ENCODE measurements at places on chromosomes 6 and 20.
A peak's percentile ranks its signal among the peaks of the same experiment; 100 is the strongest.

- DNase-seq: no peak
Measured at GRCh38 chr20:20021835-20022234, 4.7 kb downstream of the NAA20 start.

- DNase-seq: no peak
Measured at GRCh38 chr20:51750037-51750769, 18.0 kb downstream of the ATP9A start.

GRCh38 chr6:3723966-3724365 lies 27.5 kb downstream of the PXDC1 start:
- DNase-seq: no peak

GRCh38 chr6:137093183-137094069 lies 48.7 kb upstream of the IL20RA start:
- DNase-seq: no peak

DNA sequence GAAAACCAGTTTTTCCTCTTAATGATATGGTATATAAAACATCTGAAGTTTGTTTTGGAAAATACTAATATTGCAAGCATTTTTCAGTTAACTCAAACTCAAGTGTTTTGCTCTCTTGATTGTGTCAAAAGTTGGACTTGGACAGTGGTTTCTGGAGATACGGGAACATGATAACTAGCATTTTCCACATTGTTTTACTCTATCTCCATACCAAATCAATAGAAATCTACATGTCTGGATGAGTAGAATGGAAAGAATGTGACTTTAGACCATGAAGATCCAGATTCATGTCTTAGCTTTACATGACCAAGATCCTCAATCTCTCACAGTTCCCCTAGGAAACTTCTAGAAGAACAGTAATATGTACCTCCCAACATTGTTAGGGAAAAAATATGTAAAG lies 22.2 kb upstream of the FBXO30 start:
- DNase-seq: no peak

GRCh38 chr20:37392441-37393195 lies 46.7 kb downstream of the SRC start:
- no peak for DNase-seq

DNA sequence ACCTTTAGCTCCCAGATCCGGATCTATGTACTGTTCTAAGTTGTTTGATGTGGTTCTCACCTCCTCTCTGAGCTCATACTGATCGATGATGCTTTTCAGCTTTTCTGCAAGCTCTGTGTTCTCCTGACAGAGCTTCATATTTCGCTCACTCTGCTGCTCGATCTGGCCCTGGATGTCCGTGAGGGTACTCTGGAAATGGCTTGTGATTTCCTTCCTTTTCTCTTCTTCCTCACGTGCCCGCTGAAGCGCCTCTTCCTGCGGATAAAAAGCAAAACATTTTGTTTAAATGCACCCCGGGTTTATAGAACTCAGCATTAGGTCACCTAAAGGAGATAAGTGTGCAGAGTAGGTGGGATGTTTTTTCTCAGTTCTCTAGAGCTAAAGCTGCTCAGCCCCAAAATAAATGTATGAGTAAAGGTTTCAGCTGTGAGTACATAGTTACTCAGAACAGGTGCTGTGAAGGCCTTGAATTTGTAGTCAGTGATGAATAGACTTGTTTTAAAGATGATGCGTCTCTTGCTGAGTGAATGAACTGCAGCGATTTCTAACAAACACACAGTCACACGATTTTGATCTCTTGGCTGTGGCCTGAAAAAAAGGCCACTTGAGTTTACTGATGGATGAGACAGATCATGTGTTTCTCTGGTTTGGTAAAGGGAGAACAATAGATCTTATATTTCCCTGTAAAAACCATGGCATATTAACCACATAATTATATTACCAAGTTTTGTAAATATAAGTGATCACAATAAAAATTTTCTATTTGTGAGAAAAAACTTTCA lies 29.1 kb downstream of the TXLNB start:
- DNase-seq: no peak

DNA sequence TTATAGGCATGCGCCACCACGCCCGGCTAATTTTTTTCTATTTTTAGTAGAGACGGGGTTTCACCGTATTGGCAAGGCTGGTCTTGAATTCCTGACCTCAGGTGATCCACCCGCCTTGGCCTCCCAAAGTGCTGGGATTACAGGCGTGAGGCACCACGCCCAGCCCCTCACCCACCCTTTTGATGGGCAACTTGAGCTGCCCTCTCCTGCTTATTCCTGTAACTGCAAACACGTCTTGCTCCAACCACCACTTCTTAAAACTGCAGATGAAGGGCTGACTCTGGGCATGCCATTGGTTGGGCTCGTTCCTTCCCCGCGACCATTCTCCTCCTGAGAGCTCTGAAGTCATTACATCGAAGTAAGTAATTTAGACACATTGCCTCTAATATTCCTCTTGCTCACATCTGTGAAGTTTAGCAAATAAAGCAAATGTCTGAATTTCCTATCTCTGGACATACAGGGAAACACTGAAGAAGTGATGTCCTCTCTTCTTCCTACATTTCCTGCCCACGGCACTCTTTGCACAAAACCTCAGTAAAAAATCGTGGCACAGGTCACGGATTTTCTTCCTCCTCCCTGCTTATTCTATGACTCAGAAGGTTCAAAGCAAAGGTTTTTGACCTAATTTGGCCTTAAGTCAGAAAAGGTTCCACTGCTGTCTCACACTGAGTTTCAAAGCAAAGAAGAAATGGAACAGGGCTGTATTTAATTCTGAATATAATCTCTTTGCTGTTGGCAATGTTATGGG lies 117.5 kb downstream of the GMPR start:
- no peak for DNase-seq

- no peak for DNase-seq
Measured at GRCh38 chr20:17473659-17474058, 57.5 kb downstream of the BFSP1 start.

- DNase-seq: no peak
Measured at GRCh38 chr6:42118162-42119001, 24.0 kb downstream of the C6orf132 start.

DNA sequence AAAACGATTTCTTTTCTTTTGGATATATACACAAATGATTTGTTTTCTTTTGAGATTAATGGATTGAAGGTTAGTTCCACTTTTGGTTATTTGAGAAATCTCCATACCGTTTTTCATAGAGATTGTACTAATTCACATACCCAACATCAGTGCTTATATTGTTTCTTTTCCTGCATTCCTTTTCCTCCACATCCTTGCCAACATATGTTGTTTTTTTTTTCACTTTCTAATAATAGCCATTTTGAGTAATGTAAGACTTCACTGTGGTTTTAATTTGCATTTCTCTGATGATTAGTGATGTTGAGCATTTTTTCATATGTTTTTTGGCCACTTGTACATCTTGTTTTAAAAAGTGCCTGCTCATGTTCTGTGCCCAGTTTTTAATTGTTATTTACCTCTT lies 846.4 kb upstream of the EYS start:
- no peak for DNase-seq

GRCh38 chr6:53986165-53986720 lies 125.0 kb upstream of the MLIP start:
- DNase-seq: no peak

DNA sequence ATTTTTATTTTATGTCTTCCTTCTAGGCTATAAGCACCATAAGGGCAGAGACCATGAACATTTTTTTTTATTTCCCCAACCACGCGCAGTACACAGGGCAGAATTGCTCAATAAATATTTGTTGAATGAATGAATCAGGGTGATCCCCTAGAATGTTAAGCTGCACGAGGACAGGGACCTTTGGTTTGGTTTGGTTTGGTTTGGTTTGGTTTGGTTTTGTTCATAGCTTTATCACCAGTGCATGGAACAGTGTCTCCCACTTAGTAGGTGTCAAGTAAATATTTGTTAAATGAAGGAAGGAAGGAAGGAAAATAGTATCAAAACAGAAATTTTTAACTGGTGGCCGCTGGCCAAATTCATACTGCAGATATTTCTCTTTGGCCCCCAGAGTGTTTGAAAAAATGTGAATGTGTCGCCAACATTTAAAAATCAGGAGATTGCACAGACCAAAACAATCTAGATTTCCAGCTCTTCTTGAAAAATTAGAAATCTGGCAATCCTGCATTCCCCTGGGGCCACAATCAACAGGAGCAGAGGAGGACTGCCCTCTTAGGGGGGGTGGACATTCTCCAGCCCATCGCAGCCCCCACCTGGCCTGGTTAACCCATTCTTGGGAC lies 205.3 kb downstream of the EYA2 start:
- DNase-seq: no peak

- no peak for DNase-seq
Measured at GRCh38 chr6:121904559-121904958, 469.1 kb downstream of the GJA1 start.

DNA sequence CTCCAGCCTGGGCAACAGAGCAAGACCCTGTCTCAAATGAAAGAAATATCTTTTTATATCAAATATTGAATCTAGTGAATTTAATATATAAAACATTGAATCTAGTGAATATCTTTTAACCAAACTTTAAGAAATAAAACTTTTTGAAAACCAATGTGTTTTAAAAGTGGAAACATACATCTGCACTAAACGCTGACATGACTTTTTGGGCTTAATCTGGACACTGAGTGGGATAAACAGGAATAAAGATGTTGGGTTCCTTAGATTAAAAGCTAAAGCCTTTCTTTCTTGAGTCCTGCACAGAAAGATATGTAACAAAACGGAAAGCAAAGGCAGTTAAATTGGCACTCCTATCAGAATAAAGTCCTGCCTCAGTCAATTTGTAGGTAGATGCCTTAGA lies 190.2 kb downstream of the ARHGAP18 start:
- DNase-seq: no peak

GRCh38 chr20:1528811-1529210 lies 28.7 kb downstream of the SIRPD start:
- no peak for DNase-seq

GRCh38 chr6:20564269-20564668 lies 30.0 kb downstream of the CDKAL1 start:
- no peak for DNase-seq

GRCh38 chr6:148617530-148617929 lies 129.3 kb upstream of the UST start:
- DNase-seq: no peak

DNA sequence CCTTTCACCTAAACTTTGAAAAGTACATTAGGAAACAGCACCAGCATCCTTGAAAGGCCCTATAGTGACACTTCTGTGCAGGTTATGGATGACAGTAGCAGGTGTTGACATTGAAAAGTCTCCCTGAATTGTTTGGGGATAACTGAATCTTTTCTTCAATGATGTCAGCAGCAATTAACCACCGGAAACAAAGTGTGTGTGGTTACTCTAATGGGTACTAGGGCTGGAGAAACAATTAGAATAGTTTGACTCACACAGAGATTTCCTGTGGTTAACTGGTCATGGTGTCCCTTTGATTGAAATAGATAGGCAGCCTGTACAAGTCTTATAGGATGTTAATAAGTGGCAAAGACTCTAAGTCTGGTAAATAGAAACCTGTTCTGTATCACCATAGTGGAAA lies 189.1 kb downstream of the TBX18 start:
- no peak for DNase-seq

GRCh38 chr6:16437984-16438383 lies 199.6 kb downstream of the GMPR start:
- DNase-seq: no peak

GRCh38 chr6:150406948-150407347 lies 38.1 kb downstream of the IYD start:
- no peak for DNase-seq

- no peak for DNase-seq
Measured at GRCh38 chr6:169427856-169428255, 174.2 kb upstream of the THBS2 start.

DNA sequence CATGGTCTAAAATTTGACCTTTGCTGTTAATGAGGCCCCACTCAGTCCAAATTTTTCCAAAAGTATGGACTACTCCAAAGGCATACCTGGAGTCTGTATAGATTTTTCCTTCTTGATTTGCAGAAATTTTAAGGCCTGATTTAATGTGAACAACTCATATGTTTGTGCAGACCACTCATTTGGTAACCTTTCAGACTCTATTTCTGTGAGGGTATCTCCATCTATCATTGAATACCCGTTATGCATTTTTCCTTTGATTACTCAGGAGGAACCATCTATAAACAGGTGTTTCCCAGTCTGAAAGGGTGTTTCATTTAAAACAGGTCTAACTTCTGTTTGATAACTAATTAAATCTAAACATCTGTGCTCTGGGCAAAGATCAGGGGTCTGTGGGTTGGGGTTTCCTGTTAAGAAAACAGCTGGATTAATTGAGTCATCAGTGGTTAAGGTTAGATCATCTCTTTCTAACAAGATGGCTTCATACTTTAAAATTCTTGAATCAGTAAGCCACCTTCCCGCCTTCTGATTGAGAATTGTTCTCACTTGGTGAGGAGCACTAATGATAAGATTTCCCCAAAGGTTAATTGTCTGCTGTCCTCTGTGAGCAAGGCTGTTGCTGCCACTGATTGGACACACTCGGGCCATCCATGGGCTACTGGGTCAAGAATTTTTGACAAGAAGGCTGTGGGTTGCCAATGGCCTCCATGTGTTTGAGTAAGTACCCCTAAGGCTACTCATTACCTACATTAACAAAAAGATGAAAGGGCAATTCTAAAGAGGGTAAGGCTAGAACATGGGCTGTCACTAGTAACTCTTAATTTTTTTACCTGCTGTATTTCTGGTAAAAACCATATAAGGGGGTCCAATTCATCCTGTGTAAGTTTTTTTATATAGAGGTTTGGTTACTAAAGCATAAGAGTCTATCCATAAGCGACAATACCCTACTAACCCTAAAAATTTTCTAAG lies 24.1 kb downstream of the HLA-B start:
- no peak for DNase-seq

- peak; percentile 13 for DNase-seq
Measured at GRCh38 chr6:2738373-2738979, 12.2 kb downstream of the MYLK4 start.

DNA sequence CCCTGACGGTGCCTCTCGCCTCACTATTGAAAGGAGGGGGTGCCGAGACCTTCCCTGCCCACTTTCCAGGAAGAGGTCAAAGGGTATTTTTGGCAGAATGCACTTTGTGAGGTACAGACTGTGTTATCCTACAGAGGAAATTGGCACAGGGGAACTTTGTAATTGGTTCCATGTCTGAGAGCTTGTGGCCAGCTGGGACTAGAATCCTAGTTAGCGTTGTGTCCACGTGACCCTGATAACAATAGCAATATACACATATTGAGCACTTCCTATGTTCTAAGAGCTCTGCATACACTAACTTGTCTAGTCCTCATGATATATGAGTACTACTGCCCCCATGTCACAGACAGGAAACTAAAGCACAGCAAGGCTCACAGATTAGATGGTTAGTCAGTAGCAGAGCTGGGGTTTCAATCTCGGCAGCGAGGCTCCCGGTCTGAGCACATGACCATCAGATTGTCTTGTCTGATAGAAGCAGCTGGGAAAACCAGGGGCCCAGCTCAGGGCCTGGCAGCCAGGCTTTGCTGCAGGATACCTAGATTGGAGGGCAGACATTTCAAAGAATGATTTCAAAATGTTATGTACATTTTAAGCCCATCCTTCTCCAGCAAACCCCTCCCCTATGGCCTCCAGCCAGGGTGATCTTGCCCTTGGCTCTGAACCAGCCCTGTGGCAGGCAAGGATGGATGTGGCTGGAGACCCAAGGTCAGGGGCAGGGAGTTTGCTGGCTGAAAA lies 1.4 kb downstream of the MAPK13 start:
- peak; percentile 40 for DNase-seq

- no peak for DNase-seq
Measured at GRCh38 chr6:56789879-56790278, 147.2 kb upstream of the DST start.

Data from NCI-H1436 (cell line).